ENCODE measurements at places on chromosomes 2 and 18. TPM values are rescaled to one million over a fixed set of nuclear protein-coding genes. Genes with fewer than 3 reads are reported as not detected.

- DNase-seq: no peak
Measured at GRCh38 chr2:172926785-172927640, 148.6 kb upstream of the MAP3K20 start.

Gene MSTN
- total RNA-seq: not detected

Gene RAB6C
- total RNA-seq: not detected

GRCh38 chr2:206023183-206023582 lies 62.8 kb downstream of the INO80D start:
- DNase-seq: no peak

Gene IL37
- not detected for total RNA-seq

DNA sequence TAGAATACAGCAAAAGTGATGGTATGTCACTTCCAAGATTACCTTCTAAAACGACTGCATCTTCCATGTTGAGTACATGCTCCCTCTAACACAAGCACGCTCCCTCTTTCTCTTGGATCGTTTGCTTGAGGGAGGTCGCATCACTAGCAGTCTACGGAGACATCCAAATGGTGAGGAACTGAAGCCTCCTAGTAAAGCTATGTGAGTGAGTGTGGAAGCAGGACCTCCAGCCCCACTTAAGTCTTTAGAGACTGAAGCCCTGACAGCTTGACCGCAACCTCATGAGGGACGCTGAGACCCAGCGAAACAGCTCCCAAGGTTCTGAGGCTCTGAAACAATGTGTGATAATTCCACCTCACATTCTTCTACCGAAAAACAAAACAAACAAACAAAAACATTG lies 486.7 kb upstream of the GCFC2 start:
- no peak for DNase-seq

GRCh38 chr2:47072018-47072691 lies 83.0 kb downstream of the STPG4 start:
- DNase-seq: no peak

Gene CIB4
- not detected for total RNA-seq

Gene LOXHD1
- not detected for total RNA-seq

DNA sequence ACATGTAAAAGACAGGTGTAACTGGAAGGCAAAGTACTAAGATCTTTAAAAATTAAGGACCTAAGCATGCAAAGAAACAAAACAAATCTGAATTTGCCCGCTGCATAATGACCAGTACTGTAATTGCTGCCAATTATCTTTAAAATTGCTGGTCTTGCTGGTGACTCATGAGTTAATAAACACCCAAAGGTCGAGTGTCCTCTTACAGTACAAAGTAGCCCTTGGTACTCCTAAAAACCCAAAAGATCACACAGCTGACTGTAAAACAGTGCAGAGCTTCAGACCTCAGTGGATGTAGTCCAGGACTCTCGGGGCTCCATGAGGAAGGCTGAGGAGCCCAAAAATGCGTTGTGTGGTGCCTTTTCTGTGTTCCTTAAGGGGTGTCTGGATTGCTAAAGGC lies 308.7 kb downstream of the CNTNAP5 start:
- no peak for DNase-seq

Gene QPCT
- total RNA-seq: not detected

DNA sequence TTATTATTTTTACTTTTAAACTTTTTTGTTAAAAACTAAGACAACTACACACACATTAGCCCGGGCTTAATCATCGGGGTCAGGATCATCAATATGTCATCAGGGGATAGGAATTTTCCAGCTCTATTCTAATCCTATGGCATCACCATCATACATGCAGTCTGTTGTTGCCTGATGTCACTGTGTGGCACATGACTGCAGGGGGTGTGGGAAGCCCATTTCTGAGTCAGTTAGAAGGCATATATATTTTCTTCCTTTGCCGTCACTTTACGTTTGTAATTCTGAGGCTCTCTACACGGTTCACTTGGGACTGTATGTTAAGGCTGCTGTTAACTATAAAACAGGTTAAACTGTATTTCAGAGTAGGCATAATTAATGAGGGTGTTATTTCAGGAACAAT lies 144.4 kb upstream of the ITGA6 start:
- DNase-seq: no peak

DNA sequence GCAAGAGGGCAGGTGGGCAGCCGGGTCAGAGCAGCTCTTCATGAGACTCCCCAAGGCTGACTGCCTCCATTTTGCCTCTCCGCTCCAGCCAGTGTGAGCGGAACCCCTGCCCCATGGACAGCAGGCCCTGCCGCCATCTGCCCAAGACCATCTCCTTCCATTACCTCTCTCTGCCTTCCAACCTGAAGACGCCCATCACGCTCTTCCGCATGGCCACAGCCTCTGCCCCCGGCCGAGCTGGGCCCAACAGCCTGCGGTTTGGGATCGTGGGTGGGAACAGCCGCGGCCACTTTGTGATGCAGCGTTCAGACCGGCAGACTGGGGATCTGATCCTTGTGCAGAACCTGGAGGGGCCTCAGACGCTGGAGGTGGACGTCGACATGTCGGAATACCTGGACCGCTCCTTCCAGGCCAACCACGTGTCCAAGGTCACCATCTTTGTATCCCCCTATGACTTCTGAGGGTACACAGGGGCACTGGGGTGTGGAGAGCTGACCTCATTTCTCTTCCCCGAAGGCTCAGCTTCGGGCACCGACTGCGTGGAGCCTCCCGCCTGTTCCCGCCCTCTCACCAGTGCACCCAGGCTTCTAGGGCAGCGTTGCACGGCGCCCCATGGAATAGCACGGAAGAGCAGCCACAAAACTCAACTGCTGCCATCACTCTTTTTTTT lies 49.0 kb downstream of the FBLN7 start:
- DNase-seq: no peak

GRCh38 chr2:151670346-151670745 lies 63.9 kb downstream of the NEB start:
- no peak for DNase-seq

DNA sequence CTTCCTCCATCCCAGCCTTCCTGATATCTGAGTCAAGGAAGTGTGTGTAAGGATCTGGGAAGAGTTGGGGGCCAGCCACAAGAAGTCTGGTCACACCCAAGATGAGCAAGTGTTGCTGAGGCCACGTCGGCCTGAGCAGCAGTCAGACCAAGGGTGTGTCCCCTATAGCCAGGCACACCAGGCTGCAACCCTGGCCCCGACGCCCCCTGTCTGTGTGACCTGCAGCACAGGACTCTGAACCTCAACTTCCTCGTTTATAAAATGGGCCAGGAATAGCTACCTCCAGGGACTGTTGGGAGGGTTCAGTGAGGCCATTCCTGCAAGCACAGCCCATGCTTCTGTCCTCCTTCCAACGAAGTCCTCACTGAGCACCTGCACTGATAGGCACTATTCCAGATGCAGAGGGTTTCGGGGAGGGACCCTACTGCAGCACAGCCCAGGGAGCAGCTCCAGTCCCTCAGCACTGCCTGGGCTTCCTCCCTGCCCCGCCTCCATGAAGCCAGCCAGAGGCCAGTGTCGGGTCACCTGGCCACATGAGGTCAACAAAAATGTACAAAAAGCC lies 13.3 kb downstream of the LIMS2 start:
- no peak for DNase-seq

Gene LYG1
- 2.0 TPM for total RNA-seq

DNA sequence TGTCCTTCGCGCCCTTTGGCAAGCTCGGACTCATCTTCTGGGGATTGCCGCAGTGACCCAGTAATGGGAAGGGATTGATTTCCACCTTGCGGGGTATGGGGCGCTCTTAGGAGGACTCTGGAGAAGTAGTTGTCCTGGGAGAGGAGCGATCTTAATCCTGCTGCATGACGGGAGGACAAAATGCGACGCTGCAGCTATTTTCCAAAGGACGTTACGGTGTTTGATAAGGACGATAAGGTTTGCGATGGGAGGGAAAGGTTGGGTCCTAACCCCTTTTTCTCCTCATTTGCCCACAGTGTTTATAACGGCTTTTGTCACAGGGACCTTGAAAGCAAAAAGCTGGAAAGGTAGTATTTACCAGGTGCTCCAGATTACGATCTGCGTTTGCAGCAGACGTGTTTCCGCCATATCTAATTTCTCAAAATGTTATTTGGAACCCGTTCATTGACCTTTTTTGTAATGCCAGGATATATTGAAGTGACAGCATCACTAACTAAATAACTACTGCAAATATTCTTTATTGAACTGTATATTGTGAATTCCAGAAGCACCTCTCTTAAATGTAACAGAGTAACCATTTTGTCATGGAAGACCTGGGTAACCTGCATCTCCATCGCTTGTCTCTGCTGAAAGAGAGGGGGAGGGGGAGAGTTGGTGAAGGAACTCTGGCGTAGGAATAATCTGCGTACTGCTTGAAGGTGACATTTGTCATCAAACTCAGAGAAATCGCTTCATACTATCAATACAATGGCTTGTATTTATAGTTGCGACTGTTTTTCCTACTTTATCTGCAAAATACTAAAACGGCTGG lies 590 bp downstream of the MDH1 start:
- no peak for DNase-seq

- no peak for DNase-seq
Measured at GRCh38 chr2:236678307-236678975, 108.8 kb downstream of the ACKR3 start.

DNA sequence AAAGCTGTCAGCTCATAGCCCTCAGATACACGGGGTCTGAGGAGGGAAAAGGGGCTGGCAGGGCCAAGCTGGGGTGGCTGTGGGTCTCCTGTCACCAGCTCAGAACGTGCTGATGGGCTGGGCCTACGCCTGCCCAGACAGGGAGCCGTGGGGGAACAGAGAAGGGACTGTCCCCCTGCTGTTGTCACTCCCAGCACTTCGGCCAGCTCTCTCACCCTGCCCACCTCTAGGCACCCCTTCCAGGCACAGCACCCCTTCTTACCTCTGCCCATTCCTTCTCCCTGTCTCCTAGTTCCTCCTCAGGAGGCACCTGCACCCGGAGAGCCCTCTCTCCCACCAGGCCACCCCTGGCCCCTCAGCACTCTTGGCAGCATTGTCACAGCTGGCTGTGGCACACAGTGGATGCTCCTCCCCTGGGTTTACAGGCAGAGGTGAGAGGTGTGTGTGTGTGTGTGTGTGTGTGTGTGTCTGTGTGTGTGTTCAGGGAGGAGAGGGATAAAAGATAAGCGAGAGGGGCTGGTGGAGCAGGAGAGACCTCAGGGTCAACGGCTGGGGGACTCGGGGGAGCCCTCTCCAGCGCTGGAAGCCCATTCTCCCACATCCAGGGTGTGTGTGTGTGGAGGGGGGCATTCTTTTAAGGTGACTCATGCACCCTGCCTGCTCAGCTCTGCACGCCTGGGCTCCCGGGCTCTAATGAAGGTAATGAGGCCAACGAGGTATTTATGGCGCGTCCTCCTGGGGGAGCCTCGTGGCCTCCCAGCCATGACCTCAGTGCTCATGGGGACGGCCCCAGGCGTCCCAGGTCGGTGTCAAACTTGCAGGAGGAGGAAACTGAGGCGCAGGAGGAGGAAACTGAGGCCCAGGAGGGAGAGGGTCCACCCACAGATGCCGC lies 66.1 kb upstream of the SMAD7 start:
- no peak for DNase-seq

DNA sequence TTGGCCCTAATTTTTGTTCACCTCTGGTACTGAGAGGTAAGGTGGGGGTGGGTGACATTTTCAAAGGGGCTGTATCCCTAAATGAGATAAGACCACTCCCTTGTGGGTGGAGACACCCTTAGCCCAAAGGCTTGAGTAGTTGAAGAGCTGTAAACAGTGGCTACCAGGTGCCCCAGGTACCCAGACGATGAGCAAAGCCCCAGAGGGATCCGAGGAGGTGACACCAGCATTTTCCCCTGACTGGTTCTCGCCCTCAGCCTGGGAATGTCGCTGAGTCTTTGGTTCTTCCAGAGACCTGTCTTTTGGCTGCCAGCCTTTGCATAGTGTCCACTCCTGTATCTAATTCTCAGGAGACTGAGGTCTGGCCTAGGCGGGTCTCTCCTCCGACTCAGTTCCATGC lies 36.5 kb downstream of the RRM2 start:
- no peak for DNase-seq

Gene CFAP65
- not detected for total RNA-seq

GRCh38 chr2:221572821-221573429 lies 821 bp upstream of the EPHA4 start:
- no peak for DNase-seq

Gene IL1RN
- not detected for total RNA-seq

Gene ALPI
- not detected for total RNA-seq

Gene ATP6V1C2
- not detected for total RNA-seq

Gene RPRM
- total RNA-seq: 0.44 TPM

DNA sequence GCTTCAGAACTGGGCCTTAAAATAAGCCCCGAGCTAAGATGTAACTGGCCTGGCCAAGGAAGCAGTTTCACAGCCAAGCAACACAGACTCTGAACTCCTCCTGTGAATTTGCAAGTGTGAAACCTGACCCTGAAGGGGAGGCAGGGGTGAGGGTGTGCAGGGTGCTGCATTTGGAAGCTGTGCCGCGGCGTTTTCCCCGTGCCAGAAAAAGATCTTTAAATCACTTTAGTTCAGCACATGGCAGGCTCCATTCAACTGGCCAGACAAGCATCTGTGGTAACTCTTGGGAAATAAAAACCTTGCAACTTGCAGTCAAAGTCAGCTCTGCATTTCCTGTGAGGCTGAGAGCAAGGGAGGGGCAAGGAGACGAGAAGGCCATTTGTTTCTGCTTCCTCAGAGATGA lies 209.3 kb upstream of the SOX11 start:
- DNase-seq: no peak

- no peak for DNase-seq
Measured at GRCh38 chr18:51074605-51075004, 44.6 kb downstream of the SMAD4 start.

DNA sequence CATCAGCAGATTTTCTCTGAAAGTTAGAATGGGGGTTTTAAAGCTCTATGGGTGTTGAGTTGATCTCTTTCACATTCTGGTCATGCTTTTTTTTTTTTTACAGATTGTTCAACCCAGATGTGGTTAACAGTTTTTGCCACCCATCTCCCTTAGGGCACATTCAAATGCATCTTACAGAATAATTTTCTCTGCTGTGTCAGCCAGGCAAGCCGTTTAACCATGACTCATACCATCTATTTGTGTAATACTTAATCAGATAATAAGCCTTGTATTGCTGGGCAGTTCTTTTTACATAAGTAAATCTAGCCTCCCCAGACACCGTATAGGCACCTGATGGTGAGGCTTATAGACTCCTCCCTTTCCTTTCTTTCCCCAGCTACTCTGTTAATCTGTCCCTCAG lies 62.0 kb downstream of the TGIF1 start:
- peak; percentile 35 for DNase-seq

- DNase-seq: no peak
Measured at GRCh38 chr2:104163611-104164130, 690.2 kb upstream of the POU3F3 start.

DNA sequence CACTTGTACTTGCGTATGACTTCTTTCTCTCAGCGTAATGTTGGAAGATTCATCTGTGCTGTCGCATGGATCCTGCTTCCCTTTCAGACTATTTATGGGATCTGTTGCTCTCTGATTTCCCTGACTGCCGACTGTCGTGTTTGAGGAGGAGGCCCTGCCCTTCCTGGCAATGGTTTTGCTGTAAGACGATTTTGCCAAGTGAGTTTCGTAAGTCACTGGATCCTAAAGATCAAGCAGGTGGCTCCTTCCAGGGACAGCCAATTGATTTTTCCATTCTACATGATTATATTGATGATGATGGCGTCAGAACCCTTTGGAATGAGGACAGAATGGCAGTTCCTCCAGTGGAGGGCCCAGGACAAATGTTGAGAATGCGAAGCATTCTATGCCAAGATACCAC lies 8.7 kb upstream of the B3GNT2 start:
- DNase-seq: no peak

Gene RDH14
- total RNA-seq: 11.7 TPM

GRCh38 chr2:85278361-85278760 lies 49.4 kb downstream of the TGOLN2 start:
- DNase-seq: no peak

Gene RNU2-63P
- total RNA-seq: 15.4 TPM
